ENCODE measurements at places on chromosomes 3 and 15.

GRCh38 chr3:133821767-133822638, 16.4 kb downstream of the SRPRB start:
- DNase-seq, result peak; percentile 46

DNA sequence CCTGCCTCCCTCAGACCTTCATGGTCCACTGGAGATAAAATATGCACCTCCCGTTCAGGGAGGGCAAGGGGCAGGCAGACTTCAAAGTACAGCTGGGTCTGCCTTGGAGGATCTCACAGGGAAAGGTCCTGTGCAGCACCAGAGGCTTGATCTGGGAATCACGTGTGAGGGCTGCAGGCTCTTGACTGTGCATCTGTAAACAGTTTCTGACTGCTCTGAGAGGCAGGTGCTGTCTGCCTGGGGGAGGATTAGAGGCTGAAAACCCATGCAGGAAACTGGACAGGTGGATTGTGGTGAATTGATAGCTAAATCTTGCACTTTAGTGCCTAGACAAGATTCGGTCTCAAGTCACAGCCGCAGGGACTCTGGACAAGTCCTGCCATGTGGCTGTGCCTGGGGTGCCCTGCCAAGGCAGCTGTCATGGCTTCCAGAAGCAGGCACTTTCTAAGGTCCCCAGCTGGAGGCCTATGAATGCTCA, 239.3 kb downstream of the EPHB1 start:
- DNase-seq, result no peak

DNA sequence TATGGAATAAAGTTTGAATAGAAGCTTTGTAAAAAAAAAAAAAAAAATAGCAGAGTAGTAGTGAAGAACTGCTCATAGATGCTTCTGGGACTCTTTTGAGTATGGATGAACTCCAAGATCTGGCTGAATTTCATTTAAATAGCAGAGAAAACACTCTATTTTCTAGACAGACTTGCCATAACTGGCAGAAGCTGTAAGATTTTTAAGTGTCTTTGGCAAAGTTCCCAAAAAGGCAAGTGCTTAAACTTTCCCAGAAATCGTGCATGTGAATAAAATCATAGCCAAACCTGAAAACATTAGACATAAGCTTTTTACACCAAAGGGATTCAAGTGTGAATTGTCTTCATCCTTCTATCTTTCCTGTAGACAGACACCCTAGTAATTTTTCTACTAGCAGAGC, 110.3 kb upstream of the MITF start:
- DNase-seq, result no peak

DNA sequence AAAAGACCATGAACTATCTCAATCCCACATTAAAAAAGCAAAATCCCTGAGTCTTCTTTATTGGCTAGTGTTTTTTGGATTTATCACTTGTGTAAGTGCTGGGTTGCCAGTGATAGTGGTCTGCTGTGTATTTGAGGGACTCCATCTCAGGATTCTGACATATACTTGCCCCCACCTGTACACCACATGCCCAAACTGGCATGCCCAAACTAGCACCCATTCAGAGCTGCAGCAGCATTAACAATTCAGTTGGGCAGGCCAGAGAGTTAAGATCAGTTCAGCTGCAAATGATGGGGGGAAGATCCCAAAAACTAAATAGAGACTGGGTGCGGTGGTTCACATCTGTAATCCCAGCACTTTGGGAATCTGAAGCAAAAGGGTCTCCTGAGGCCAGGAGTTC, 6.3 kb upstream of the TIPIN start:
- no peak for DNase-seq

- DNase-seq, result no peak
Measured at GRCh38 chr3:139353920-139354556, 10.2 kb downstream of the MRPS22 start.

DNA sequence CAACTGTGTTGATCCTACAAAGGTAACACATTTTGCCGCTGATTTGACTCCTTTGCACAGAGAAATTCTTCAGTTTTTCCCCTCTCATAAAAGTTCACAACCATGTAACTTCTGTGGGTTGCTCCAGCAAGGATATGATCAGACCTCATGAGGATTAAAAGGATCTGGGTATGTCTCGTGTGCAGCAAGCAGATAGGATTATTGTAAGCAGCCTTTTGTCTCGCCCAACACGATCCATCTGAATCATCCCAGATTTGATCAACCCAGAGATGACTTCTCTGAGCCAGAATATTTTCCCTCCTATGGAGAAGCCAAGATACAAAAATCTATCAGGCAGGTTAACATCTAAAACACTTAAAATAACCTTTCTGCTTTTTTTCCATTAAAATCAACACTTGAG, 12.8 kb upstream of the BNIP2 start:
- no peak for DNase-seq

DNA sequence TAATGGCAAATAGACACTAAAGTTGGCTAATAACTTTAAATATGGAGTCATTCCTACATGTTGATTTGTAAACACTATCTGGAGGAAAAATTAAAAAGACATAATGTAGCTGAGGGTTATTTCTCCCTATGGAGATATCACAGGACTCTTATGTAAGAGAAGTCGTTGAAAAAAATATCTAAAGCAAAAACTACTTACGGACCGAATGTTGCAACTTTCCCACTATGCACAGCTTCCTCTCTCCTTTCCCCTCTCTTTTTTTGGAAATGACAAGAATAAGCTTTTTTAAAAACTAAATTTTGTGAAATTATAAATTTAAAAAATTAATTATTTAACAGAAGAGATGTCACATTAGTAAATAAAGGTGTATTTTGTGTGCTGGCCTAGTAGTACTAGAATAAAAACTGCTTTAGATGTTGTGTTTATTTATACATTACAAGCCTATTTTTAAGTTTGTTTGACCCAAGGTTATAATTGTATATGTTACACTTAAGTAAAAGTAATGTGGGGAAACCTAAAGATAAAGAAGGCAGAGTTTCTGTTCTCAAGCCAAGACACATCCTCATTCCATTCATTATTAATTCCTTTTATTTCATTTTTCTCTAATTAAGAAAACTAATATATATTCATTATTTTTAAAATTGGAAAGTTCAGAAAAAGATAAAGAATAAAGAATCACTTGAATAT, 20.7 kb upstream of the PPARG start:
- no peak for DNase-seq

Data from stimulated activated effector memory CD8-positive, alpha-beta T cell treated with anti-CD3 and anti-CD28 coated beads, Interleukin-12 subunit alpha, Interleukin-12 subunit beta, amount 100 ng/mL, for 72 hours (primary cell).